Globus pallidus (tissue), 1 donor: ENCODE measurements at places on chromosomes 1 and 21.

GRCh38 chr1:99849413-99849743, 783 bp upstream of the AGL start:
- DNase-seq = no peak

- DNase-seq = no peak
These were observed 36.0 kb downstream of the CAPN2 start for GRCh38 chr1:223748405-223748772.

DNA sequence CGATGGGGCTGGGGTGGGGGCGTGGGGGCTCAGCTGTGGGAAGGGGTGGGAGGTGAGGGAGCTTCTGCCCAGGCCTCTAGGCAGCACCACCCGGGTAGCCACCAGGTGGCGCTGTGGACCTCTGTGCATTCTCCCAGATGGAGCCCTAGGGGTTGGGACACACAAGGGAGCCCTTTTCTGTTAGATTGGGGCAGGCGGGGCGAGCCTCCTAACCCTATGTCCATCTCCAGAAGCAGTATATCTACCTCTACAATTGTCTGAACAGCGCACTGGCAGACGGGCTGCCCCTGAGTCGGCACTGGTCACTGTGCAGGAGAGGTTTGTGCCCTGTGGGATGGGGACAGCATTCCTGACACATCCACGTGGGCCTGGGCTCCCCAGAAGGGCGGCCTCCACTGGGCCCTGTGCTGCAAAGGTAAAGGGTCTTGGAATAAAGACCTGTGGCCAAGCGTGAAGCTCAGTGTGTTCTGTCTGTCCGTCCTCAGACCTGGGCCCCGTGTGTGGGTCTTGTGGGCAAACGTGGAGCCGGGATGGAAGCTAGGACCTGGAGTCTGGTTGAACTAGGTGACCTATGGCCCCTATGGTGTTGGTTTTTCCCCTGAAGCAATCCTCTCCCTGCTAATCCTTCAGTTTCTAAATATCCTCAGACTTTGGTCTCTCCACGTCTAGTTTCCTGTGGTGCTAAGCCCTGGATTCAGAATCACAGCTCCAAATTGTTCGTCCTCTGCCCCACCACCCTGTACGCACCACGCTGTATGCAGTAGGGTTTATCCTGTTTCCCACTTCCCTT, 4.4 kb upstream of the LGR6 start:
- DNase-seq = peak; percentile 34

- DNase-seq = no peak
These were observed 15.9 kb upstream of the GPR25 start for GRCh38 chr1:200856716-200857357.

DNA sequence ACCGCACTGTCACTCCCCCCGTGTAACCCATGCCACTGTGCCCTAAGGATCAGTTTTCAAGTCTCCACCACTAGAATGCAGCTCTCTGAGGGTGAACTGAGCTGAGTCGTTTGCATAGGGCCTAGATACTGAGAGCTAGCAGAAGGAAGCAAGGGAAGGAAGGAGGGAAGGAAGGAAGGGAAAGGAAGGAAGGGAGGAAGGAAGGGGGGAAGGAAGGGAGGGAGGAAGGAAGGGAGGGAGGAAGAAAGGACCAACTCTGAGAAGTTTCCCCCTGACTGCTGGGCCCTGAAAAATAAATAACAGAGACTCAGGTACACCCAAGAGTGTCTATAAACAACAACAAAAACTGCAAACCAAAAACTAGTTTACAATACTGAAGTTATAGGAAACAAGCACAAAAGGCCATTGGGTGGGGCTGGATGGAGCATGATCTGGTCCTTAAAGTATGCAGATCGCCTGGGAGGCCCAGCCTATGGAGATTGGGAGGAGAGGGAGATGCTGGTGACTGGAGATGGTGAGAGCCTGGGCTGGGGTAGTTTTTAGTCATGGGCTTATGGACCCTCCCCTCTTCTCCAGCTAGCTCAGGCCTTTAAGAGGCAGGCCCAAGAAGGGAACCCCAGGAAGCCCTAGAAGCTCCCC, 1.7 kb upstream of the MRPS15 start:
- DNase-seq = no peak

DNA sequence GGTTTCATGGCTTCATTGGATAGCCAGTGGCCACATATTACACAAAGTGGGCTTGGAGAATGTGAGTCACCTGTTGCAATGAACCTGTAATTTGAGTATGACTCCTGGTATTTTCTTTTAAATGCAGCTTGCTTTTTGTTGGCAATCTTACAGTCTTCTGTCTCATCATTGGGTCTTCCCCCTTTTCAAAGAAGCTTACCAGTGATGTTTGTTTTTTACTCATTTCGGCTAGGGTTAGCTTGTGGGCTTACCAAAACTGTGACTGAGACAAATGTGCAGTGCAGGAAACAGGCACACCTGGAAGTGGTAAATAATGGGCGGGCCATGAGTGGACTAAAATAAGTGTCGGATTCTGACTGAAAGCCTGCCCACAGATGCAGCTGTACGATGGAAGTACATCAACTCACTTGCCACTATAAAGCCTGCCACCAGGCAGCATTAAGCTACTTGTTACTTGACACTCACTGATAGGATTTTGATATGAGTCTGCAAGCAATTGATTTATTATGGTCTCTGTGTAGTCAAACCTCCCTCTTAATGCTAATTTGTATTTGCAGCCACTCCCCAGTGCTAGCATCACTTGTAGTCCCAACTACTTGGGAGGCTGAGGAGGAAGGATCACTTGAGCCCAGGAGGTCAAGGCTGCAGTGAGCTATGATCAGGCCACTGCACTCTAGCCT, 4.2 kb downstream of the HHAT start:
- no peak for DNase-seq

DNA sequence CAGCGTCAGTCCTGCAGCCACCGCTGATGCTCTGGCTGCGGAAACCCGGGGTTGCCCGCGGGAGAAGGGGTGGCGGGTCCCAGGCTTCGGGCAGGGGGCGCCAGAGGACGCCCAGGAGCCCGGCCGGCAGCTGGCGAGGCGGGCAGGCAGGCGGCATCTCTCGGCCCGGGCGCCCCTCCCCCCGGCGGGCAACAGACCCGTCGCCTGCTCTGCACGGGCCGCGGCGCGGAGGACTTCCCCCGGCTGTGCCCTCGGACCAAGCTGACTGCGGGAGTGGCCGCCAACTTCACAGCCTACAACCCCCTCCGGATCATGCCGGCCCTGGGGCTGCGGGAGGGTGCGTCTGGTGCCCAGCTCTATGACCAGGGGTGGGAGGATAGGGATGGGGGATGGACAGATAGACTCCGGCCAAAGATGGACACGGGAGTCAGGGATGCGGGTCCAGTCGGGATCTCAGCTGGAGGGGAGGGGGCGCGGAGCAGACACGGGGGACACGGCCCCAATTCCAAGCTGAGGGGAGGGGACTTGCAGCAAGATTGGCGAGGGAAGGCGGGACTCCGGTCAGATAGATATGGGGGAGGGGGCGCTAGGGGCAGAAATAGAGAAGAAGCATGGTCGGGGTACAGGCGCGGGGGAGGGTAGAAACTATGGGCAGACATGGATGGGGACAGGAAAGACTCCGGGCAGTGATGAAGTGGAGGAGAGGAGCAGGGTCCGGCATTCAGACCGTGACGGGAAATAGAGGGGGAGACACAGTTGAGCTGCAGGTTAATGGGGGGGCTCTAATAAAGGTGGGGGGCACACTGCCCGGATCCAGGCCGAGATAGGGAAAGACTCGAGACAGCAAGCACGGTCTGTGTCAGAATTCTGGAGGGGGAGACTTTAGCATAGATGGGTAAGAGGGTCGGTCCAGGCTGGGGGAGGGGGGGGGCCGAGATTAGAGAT, 1.1 kb downstream of the ADGRB2 start:
- peak; percentile 85 for DNase-seq

DNA sequence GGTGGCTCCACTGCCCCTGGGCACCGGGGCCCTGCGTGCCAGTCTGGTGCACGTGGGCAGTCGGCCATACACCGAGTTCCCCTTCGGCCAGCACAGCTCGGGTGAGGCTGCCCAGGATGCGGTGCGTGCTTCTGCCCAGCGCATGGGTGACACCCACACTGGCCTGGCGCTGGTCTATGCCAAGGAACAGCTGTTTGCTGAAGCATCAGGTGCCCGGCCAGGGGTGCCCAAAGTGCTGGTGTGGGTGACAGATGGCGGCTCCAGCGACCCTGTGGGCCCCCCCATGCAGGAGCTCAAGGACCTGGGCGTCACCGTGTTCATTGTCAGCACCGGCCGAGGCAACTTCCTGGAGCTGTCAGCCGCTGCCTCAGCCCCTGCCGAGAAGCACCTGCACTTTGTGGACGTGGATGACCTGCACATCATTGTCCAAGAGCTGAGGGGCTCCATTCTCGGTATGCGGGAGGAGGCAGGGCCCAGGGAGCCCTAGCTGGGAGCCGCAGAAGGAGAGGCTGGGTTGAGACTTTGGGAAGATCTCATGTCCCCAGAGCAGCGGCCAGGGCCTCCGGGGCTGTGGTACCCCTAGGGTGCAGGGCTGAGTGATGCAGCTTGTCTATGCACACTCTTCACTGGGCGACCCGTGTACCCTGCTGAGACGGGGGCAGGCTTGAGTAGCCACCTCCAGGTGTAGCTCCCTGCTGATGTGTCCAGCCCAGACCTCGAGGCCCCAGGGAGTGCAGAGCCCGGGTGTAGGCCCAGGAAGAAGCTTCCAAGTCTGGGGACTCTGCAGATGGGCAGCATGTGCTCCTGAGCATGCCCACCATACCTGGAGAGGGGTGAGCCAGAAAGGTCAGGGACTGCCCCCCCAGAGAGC, 1.8 kb downstream of the VWA1 start:
- DNase-seq = no peak

DNA sequence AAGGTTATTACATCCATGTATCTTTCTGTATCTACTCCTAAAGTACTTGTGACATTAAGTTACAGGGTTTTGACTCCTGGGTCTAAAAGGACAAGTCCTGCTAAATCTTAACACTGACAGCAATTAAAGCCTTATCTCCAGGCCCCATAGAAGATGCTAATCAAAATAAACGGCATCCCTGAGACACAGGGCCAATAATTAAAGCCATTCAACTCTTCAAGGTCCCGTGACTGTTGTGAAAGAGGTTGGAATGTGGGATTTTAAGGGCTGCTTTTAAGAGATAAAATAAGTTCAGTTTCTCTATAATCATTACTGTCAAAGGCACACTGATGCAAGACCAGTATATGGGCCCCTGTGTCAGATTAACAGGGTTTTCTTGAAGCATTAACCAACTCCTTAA, 8.3 kb downstream of the DNAI4 start:
- DNase-seq = no peak

DNA sequence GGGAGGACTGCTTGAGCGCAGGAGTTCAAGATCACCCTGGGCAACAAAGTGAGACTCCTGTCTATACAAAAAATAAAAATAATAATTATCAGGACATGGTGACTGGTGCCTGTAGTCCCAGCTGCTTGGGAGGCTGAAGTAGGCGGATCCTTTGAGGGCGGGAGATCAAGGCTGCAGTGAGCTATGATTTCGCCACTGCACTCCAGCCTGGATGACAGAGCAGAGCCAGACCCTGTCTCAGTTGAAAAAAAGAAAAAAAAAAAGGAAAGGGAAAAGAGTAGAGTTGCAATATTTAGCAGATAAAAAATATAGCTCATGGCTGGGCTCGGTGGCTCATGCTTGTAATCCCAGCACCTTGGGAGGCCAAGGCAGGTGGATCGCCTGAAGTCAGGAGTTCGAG, 3.3 kb upstream of the S1PR1 start:
- no peak for DNase-seq

DNA sequence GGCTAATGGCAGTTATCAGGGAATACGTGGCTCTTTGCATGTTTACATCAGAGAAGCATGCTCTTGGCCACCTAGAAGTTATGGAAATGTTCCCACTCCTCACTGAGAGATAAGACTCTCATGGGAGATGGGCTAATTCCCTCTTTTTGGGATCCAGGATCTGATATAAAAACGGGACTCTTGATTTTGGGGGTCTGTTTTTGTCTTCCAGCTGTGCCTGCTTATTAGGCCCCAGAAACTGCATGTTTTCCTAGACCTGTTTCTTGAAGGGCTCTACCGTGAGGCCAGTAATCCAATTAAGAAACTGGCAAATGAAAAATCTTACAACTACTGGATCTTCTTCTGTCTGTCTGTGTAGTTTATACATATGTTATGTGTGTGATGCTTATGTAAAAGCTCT, 47.0 kb upstream of the PTCH2 start:
- DNase-seq = no peak

DNA sequence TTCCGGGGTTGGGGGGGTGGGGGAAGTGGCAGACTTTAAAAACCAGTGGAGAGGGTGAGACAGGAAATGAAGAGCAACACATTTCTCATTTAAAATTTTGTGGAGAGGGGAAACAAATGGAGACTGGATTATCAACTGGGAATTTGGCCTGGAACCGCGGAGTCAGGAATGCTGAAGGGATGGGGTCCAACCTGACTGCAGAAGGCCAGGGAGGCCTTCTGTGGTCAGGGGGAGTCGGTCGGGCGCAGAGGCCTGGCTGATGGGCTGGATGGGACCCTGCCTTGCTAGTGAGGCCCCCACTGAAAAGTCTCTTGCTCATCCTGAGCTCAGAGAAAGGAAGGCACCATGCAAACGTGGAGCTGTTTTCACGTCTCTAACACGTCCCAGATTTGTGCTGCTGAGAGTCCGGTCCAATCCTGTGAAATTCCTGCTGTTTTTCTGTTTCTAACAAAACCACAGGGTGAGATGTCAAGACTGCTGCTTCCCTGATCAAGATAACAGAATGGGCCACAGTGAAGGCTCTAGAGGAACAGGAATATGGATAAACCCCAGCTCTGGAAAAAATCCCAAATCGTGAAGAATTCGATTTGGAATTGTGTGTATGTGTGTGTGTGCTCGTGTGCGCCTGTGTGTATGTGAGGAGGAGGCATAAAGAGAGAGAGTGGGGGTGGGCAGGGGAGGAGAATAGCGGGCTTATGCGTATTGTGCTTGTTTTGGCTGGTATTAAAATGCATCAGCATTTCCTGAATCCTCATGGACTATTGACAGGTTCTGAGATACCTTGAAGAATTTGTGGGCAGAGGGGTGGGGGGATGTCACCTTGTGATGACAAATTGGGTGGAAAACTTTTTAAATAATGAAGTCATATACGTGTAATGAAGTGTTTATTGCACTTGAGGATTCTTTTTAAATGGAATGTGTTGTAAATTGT, 117.4 kb downstream of the NGF start:
- no peak for DNase-seq

GRCh38 chr1:176954242-176954641, 210.3 kb downstream of the ASTN1 start:
- no peak for DNase-seq

DNA sequence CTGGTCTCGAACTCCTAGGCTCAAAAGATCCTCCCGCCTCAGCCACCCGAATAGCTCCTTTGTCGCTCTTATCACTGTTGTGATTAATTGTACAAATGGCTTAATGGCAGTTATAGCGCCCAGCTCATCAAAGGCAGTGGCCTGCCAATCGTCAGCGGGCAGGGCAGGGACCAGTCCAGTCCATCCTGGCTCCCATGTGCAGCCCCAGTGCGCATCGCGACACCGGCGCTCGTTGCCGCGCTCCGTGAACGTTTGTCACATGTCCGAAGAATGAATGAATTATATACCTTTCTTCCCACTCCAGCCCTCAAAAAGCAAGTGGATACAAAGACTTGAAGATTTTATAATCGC, 18.4 kb downstream of the MTX1 start:
- DNase-seq = peak; percentile 52
